NCI-H2029 (cell line): ENCODE measurements at places on chromosomes 13 and 19.

DNA sequence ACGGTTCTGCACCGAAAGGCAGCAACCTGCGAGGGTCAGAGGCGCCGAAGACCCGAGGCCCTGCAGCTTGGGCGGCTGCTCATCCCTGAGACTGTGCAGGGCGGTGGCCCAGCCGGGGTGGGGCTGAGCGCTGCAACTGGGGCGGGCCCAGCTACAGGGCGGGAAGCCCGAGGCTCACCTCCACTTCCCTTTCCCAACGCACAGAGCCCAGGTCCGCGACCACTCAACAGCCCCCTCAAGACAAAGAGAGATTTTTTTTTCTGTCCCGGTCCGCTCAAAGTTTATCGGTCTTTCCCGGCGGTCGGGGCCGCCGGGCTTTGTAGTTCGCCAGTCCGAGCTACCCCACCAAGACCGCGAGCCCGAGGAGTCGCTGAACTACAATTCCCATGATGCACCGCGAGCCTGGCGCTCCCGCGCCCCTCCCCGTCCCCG, 573 bp downstream of the KATNAL1 start:
- DNase-seq, result peak; percentile 72

DNA sequence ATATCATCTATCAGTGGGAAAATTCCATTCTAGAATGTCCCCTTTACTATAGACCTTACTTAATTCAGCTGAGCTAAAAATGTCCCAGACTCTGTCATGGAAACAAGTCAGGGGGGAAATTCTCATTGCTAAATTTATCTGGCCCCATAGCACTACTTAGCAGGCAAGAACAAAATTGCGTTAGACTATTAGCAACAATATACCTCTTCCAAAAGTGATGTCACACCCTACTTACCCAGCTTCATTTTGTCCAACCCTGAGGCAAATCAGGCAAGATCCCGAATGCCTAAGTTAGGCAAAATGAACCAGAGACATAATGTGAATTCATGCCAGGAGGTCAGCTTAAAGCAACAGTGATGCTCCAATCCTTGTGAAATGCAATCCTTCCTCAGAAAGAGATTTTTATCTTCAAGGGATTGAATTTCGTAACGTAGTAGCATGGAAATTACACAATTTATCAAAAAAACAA, 93.7 kb downstream of the FRY start:
- no peak for DNase-seq

DNA sequence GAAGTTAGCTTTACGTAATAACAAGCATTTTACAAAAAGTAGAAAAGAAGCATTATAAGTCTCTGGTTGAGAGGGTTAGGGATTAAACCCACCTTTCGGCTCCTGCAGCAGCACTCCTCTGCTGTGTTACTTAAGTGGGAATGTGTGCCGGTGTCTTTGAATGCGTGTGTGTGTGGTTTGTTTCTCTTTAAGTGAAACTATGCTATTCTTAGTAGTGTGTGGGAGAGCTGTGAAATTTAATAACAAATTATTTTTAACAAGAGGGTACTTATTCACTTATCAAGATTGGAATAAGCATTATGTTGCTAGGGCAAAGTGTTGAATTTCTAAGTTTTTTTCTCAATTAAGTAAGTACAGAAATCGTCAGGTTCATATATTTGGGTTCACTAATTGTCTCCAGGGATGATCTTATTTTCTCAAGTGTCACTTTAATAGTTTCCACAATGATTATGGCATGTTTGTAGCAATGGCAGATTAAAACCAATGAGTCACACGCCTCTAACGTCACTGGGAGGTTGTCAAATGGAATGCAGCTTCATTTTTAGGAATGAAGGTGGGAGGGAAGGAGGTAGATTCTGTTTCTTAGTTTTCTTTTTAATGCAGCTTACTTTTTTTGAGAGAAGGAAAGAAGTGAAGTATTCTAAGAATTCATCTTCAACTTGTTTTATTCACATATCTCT, 151.3 kb downstream of the LMO7 start:
- no peak for DNase-seq

DNA sequence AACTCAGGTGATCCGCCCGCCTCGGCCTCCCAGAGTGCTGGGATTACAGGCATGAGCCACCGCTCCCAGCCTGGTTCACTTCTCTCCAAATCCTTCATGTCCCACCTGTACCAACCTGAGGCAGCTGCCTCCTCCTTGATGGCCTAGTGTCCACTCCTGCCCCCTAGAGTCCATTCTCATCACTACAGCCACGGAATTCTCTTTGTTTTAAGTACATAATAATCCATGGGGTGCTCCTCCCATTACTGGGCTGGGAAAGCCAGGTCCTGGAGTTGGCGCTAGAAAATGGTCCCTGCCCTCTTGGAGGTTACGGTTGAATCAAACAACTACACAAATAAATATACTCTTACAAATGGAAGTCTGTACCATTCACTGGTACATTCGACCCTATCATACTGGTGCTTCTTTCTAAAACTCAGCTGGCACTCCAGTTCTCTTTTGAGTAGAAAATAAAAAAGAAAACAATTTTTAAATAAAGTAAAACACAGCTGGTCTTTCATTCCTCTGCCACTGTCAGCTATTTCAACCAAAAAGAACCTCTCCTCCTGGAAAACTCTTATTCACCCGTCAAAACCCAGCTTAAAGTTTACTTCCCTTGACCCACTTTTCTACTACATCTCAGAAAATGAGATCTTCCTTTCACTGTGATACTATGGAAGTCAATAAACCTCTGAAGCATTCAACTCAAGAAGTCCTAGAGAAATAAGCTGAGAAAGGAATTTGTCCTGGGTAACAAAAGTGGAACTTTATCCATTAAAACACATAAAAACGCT, 22.4 kb upstream of the ARHGEF18 start:
- no peak for DNase-seq

- DNase-seq, result no peak
Measured at GRCh38 chr13:85009447-85009846, 789.8 kb downstream of the SLITRK6 start.

DNA sequence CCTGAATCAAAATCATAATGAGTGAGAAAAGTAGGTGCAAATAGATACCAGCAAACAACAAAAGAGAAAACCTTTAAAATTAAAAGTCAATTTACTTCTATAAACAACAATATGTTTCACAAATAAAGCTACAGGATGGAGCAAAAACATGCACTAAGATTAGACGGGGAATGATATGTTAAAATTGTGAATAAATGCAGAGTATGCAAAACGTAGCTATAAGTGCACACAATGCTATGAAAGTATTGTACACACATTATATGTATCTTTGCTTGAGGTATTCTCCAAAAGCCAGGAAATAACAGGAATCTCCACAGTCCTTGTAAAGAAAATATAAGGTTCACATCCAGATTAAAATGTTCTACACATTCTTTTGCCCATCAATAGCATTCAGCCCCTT, 523.9 kb downstream of the EFNB2 start:
- DNase-seq, result no peak

- no peak for DNase-seq
Measured at GRCh38 chr19:3548606-3549005, 8.8 kb downstream of the MFSD12 start.

DNA sequence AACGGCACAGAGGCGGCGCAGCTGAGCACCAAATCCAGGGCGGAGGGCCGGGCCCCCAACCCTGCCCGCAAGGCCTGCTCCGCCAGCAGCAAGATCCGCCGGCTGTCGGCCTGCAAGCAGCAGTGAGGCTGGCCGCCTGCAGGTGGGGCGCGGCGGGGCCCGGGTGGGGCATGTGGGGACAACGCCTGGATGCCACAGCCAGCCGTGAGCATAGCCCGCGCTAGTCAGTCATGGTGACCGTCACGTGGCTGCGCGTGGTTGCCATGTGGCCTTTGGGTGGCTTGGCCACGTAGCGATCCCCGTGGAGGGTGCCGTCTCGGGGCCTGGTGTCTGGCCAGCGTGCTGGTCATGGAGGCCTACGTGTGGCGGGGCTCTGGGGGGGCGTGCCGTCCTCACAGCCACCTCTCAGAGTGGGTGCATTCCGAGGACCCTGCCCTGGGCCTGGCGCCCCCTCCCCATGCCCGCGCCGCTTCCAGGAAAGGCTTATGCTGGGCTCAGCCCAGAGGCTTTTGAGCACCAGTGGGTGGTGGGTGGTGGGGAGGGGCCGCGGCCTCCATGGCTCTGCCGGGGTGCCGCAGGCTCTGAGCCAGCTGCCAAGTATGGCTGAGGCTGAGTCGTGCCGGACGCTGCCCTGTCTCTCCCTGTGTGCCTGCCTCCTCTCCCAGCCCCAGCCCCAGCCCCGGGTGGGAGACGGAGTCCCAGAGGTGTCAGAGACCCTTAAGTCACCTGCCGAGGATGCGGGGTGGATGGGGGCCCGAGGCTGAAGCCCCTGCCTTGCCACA, 11.1 kb downstream of the CBARP start:
- DNase-seq, result no peak

GRCh38 chr13:113825841-113826240, 38.0 kb downstream of the GAS6 start:
- no peak for DNase-seq

DNA sequence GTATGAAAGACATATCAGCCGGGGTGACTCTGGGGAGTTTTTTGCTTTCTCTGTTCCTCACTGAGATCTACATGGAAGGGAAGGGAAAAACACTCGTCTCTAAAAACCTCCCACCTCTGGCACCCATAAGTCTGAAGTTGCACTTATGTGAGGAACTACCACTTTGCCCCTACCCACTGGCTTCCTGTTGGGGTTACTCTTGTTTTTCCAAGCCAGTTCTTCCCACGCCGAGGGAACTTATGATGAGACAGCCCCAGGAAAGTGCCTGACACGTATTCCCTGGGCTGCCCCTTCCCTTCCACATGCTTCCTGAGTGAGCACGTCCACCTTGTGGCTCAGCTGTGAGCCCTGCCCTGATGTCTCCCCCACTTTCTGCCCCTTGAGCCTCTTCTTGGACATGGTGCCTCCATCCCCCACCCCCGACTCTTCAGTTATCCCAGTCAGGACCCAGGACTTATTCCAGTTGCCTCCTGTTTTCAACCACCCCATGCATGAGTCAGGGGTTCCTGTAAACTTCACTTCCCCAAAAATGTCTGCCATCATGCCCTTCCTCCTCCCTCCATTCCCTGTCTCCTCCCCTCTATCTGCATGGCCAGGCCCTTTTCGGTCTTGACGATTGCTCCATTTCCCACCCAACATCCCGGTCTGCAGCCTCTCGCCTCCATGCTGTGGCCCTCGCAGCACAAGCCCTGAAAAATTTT, 5.1 kb upstream of the SIGLEC7 start:
- no peak for DNase-seq

DNA sequence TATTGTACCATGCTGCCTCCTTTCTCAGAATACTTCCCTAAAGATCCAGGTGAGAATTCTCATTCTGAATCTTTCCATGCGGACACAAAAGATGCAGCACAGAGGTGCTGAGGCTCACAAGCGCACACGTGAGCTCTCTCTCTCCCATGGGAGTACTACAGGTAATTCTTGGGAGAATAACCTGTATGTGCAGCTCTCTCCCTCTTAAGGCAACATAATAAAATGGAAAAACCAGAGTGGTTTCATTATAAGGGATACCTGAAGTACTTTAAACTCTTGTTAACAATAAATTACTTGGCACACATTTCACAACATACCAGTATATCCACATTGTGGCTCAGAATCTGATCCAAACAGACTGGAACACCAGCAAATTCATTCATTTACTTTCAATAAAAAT, 40.4 kb downstream of the INTS6 start:
- DNase-seq, result no peak

DNA sequence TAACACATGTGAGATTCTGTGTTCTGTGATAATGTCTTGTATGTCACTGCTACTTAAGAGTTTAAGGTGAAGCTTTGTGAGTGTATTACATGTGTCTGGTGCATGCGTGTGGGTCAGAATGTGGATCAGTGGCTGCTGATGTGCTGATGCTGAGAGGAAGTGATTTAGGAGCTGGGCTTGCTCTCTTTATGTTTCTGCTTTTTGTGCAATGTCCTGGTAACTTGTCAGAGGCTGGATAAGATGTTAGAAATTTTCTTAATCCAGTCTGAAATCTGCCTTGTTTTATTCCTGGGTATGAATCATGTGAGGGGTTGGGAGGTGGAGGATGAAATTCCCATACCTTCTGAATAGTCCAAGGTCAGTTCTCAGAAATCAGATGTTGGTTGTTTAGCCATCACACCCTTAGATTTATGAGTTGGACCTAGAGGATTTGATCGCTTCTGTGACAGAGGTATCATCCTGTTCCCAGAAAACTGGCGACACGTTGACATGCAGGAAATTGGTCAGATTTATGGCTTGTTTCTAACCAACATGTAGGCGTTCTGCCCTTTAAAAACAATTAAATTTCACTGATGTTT, 24.5 kb upstream of the CXCL17 start:
- no peak for DNase-seq

DNA sequence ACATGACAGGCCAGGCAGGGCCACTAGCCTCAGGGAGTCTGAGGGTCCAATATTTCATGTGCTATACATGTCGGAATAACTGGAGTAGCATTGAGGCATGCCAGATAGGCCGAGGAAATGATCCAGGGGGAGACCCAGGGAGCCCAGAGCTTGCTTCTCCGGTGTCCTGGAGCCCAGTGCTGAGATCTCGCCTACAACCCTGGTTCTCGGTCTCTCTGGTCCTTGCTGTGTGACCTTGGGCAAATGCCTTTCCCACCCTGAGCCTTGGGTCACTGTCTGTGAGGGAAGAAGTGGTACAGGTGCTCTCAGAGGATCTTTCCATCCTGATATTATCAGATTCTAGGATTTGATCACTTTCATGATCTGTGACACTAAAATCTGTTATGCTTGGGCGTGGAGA, 11.3 kb downstream of the CBLC start:
- DNase-seq, result no peak

DNA sequence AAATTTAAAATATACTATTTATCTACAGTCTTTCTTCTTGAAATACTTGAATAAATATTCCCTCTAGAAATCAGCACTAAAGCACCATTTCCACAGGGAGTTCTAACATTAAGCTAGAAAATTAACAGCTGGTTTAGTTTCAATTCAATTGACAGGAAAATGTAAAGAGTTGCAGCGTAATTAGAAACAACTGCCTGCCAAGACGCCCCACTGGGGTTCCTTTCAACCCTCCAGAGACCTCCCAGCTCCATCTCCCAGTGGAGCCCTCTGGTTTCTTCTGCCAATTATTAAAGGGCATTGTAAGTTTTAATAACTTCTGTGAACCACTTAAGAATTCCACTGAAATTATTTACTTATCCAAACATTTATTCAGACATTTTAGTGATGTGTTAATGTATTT, 4.2 kb downstream of the GJA3 start:
- DNase-seq, result no peak

DNA sequence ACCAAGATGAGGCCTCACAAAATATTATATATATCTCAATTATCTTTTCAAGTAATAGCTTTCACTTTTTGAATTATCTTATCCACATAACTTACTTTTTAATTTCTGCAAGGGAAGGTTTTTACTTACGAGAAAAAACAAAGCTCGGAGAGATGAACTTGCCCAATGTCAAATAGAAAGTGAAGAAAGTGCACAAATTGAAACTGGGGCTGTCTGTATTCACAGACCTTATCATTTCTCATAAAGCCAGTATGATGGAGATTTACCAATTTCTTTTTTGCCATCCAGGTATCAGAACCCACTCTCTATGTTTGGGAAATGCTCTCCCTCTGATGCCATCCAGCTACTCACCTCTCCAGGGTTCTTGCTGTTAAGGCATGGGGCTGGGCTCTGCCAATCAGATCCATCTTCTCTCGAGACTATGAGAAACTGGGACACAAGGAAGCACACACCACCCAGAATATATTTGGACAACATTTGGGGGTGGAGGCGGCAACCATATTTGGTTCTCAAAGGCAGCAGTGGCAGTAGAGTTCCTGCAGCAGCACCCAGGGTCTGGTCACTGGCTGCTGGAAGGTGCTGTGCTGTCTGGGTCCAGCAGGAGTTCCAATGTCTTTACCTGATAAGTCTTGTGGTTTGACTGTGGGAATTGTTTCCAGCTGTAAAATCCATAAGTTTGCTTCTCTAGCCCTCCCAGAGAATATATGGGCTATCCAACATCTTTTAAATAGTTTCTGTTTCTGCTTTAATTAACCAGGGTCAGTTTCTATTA, 45.8 kb upstream of the SCEL start:
- DNase-seq, result no peak
